ENCODE measurements at places on chromosomes 5 and 9.

DNA sequence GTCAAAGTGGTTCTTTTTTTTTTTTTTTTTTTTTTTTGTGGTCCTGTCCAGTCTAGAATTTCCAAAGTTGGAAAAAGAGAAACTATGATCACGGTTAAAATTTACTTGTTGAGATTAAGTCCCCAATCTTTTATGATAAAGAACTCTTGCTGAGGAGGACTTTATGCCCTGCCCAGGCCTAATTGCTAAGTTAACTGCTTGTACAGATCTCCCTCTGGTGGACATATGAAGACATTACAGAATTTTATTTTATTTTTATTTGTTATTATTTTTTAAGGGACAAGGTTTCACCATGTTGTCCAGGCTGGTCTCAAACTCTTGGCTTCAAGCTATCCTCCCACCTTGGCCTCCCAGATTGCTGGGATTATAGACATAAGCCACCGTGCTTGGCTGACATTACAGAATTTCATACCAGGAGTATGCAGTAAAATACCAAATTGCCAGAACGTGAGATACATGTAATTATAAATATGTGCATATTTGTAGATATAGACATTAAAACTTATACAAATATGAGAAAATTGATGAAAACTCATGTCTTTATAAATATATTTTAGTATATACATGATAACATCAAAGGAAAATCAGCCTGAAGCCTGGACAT, 91.2 kb downstream of the RFK start:
- peak; percentile 12 for DNase-seq

- peak; percentile 21 for DNase-seq
These were observed 27.8 kb upstream of the TNFSF8 start for GRCh38 chr9:114958021-114958843.

DNA sequence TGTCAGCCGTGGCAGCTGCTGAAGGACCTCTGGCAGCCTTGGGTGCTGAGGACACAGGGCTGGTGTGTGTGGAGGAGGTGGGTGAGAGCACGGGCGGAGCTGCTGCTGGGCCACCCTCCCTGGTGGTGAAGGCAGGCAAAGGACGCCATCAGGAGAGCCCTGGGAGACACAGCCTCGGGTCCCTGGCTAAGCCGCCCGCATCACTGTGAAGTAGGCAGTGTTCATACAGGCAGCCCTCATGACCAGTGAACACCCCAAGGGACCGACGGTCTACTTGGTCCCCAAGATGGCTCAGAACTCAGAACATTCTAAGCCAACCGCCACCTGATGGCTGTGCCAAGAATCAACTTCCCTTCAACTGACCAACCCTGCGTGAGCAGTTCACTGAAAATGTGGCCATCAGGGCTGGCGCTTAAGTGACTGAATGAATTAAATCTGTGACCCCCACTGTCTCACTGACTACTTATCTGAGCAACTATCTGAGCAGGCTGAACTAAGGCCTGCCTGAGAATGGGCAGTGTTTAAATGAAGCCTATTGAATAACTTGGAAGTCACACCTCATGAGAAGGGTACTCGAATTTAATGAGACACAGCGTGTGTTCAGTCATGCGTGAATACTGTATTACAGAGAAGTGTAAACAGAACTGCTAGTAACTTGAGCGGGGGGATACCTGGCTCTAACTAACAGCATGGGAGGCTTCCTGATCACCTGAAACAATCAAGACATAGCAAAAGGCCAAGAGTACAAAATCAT, 54.7 kb upstream of the SIMC1 start:
- DNase-seq: no peak

DNA sequence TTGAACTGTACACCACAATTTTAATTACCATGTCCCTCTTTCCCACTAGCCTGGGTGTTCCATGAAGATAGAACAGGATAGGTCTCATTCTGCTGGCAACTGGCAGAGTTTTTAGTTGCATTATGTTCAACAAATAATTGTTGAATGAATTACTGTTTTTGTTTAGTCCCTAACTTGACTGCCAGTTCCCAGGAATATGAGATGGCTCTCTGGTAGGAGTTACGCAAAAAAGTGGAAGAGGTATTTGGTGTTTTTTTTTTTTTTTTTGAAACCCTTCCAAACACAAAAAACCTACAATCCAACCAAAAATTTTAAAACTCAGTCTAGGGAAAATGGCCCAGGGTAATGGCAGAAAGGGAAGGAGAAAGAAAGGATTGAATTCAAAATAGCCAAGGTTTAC, 153.6 kb downstream of the GNAQ start:
- no peak for DNase-seq

DNA sequence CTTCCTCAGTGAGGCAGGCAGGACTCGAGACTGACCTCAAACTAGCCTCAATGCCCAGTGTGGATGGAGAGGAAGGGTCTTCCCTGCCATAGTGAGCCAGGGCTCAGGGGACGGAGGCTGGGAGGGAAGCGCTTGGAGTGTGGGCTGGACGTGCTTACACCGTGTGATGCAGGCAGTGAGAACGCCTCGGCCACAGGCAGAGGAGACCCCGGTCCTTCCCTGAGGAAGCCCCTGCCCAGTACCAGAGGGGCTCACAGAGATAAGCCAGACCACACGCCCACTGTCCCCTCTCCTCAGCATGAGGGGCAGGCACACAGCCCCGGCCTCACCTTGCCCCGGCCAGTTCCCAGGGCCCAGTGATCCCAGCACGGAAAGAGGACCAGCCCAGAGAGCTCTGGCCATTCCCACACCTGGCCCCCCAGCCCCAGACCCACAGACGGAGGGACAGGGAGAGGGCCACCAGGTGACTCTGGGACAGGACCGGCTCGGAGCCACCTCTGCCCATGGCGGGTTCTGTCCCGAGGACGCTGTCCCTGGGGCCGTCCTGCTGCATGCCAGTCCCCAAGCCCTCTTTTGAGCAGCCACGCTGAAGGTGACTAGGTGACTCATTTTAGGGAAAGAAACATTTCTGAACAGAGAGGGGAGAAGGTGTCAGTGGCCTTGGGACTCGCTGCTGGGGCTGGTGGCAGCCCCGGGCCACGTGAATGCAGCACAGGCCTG, 6.0 kb upstream of the NSMF start:
- no peak for DNase-seq

- no peak for DNase-seq
These were observed 185.5 kb downstream of the RGS3 start for GRCh38 chr9:113649054-113649453.

- DNase-seq: no peak
These were observed 4.5 kb downstream of the FBXW5 start for GRCh38 chr9:136939996-136940525.

GRCh38 chr5:41641621-41642020, 131.2 kb upstream of the PLCXD3 start:
- no peak for DNase-seq

- DNase-seq: no peak
These were observed 34.7 kb downstream of the PLPPR1 start for GRCh38 chr9:101063192-101063591.

DNA sequence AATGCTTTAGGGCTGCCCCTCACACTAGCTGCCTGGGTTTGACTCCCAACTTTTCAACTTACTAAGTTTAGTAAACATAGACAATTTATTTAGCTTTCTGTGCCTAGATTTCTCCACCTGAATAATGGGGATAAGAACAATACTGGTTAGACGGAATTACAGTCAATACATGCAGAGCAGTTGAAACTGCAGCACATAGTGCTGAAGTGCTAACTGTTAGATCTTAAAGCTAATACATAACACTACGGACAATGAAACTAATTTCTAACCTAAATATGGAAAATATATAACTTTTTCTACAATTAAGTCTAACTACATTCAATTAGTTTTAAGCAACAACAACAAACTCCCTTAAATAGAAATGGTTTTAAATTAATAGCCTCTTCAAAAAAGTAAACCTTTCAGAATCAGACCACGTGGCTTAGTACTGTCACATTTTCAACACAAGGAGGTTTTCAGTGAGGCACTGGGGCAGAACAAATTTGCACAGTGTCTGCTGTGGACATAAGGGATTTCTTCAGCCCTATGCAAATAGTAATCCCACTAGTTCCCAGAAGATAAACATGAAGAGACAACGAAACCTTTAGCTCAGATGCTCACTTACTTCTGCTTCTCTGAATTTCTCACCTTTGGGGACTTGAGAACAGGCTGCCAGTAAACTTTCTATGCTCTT, 293.4 kb downstream of the EDIL3 start:
- DNase-seq: no peak

- DNase-seq: peak; percentile 5
These were observed 203.8 kb downstream of the SNCAIP start for GRCh38 chr5:122515709-122516431.

- no peak for DNase-seq
These were observed 20.6 kb upstream of the CAST start for GRCh38 chr5:96641368-96642280.

- no peak for DNase-seq
These were observed 38.5 kb upstream of the DEPDC1B start for GRCh38 chr5:60738461-60738860.

- no peak for DNase-seq
These were observed 106.1 kb upstream of the PHYKPL start for GRCh38 chr5:178338750-178339144.

GRCh38 chr9:22446589-22446949, at the start of gene DMRTA1:
DMRTA1 (plus strand) TSS chr9:22446824; CDS start chr9:22447066, 242 bp downstream.
- DNase-seq: no peak

GRCh38 chr9:78462611-78463010, 165.7 kb downstream of the PSAT1 start:
- no peak for DNase-seq

DNA sequence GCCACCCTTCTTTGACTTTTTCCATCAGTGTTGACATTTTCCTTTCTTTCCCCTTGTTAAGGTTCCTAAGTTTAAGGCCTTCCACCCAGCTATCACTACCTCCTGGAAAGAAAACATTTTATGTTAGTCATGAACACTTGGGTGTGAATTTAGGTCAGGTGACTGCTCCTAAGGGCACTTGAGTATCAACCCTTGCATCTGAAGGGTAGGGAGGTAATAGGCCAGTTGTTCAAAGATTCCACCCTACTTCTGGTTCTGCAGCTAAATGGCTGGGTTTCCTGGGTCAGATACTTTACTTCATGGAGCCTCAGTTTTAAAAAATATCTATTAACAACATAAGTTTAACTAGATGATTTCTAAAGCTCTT, 49.1 kb upstream of the OSMR start:
- no peak for DNase-seq

DNA sequence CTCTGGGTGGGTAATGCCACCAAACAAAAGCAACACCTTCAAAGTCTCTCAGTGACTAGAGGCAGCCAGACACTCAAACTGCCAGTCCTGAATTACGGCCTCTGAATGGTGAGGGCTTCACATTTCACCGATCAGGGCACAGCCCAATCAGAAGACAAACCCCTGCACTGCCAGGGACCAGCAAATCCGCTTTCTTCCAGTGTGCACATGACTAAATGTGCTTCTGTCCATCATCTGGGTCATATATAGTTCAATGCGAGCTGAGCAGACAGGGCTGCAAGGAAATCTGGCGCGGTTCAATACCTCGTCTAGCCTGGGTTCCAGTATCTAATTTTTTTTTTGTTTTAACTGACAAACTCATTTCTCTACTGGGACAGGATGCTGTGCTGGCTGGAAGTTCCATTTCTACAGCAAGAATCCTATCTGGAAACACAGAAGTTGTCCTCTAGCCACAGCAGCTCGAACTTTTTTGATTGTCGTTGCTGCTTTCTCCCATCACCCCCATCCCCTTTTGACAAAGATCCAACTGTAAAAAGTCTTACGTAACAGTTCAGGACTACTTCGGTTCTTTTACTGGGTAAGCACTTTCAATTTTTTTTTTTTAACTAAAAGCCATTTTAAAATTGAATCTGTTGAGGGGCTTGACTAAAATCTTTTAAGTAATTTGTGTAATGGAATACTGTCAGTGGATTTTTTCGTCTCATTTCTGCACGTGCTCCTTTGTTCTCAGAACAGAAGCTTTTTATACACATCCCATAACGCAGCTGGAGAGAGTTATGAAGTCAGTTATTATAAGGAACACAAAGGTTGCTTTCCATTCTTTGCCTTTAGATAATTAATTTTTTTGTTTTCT, 112.7 kb downstream of the NR6A1 start:
- peak; percentile 89 for DNase-seq

DNA sequence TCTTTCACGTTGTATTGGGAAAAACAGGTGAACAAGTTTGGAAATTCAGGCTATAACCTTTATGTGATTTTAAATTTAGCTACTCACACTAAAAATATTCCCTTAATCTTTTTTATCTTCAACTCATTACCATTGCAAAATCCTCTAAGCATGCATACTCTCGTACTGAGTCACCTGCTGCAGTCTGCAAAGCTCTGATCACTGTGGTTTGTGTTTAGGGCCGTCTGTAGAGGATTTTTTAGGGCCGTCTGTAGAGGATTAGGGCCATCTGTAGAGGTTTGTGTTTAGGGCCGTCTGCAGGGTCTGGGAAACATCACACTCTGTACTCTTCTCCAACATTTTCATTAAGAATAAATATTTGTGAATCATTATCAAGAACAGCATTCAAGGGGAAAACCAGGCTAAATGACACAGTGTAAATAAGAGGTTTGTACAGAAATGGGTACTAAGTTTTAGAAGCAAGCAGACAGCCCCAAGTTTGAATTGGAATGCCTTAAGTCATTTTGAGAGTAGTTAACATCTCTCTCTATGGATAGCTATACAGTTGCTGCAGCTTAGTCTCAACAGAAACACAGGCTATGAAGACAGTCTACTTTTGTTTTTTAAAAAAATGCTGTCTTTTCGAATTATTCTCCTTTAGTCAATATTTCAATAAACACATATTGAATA, 155.0 kb upstream of the TSLP start:
- DNase-seq: no peak

GRCh38 chr9:94082956-94083355, 1.3 kb upstream of the PTPDC1 start:
- DNase-seq: no peak

DNA sequence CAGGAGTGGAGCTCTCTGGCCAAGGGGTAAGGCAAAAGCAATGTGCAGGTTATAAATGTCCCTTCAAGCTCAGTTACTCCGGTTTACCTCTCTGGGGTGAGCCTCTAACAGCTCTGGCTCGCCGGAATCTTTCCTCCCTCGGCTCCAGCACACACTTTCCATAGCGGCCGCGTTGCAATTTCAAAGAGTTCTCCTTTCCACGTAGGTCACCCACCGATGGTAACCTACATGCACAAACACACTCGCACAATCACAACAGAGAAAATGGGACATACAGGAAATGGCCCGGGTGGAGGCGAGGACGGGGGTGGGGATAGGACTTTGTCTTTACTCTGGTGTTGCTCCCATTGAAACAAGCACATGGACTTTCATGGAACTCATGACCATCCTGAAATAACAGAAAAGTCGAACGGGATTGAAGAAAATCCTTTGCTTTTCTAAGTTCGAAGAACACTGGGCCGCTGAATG, 1.2 kb downstream of the LHFPL2 start:
- no peak for DNase-seq

- DNase-seq: no peak
These were observed 590 bp downstream of the ENTPD2 start for GRCh38 chr9:137052998-137053943.

DNA sequence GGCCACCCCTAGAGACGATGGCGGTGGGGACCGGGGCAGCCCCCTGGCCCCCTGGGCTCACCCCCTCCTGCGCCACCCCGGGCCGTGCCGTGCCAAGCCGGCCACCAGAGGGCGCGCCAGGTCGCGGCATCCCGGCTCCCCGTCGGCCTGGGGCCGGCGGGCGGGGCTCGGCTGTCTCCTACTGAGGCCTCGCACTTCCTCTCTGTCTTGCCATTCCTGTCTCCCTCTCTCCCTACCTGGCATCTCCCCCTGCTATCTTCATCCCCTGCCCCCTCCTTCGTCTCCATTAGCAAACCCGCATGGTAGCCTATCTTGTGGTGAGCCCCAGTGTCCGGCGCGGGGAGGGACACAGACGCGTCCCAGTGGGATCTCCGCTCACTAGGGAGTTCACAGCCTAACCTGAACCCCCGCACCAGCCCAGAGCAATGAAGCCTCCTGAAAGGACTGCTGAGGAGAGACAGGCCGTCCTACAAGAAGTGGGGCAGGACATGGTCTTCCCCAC, 29.8 kb upstream of the FABP6 start:
- peak; percentile 71 for DNase-seq

Data from DND-41 (cell line).